Sciatic nerve (tissue), 2 donors: ENCODE measurements at places on chromosomes 6 and 20. TPM values are rescaled to one million over a fixed set of nuclear protein-coding genes. Genes with fewer than 3 reads are reported as not detected.

- DNase-seq, result no peak
Observed at GRCh38 chr20:3993109-3993508, 22.2 kb downstream of the RNF24 start.

Gene LY6G6F
- total RNA-seq, result not detected

Gene GATA5
- 0.22 TPM for total RNA-seq

GRCh38 chr6:128641703-128642102, 121.3 kb upstream of the PTPRK start:
- DNase-seq, result no peak

DNA sequence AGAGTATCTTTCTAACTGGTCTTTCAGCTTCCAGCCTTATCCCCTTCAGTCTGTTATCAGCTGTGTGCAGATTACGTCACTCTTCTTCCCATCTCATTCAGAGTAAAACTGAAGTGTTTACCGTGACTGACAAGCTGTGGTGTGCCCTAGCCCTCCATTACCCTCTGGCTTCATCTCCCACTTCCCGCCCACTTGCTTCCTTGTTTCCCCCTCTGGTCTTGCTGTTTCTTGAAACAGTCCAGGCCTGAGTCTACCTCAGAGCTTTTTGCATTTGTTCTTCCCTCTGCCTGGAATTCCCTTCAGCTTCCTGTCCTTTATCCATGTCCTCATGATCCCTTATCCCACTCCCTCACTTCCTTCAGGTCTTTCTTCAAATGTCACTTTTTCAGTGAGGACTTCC, 66.9 kb downstream of the CARMIL1 start:
- no peak for DNase-seq
